ENCODE measurements at places on chromosomes 3 and 15.

- DNase-seq: no peak
These were observed 83.3 kb downstream of the SCN11A start for GRCh38 chr3:38968403-38968802.

- no peak for DNase-seq
These were observed 68.8 kb downstream of the CTNNB1 start for GRCh38 chr3:41267975-41268640.

- DNase-seq: no peak
These were observed 185.3 kb downstream of the KCNAB1 start for GRCh38 chr3:156305672-156306071.

GRCh38 chr3:61251174-61251972, at the start of gene FHIT:
TSS of gene FHIT (minus strand) at chr3:61251452.
- peak; percentile 88 for DNase-seq

All from stimulated activated CD4-positive, alpha-beta T cell treated with anti-CD3 and anti-CD28 coated beads, Interleukin-15, amount 100 ng/mL, for 48 hours (primary cell).